ENCODE measurements at places on chromosomes 11 and 22.

DNA sequence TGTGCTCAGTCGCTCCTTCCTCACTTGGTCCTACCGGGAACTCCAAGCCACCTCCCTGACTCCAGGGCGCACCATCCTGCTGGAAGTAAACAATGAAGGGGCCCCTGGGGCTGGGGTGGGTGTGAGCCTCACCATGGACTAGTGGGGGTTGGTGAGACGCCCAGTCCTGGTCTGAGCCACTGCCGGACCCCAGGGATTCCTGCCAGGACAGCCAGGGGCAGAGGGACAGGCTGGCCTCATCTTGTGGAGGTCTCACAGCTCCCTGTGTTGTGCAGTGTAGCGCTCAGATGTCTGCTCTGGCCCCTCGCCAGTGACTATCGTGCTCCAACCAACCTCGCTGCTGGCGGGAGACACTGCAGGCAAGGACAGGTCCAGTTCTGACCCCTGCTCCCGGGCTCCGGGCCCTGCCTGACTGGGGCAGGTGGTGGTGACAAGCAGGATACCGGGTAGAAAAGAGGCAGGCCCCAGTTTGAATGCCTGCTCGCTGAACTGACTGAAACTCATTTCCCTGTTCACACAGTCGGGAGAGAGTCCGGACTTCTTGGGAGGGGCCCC is 1021.4 kb downstream of the BRD1 start:
- no peak for DNase-seq

DNA sequence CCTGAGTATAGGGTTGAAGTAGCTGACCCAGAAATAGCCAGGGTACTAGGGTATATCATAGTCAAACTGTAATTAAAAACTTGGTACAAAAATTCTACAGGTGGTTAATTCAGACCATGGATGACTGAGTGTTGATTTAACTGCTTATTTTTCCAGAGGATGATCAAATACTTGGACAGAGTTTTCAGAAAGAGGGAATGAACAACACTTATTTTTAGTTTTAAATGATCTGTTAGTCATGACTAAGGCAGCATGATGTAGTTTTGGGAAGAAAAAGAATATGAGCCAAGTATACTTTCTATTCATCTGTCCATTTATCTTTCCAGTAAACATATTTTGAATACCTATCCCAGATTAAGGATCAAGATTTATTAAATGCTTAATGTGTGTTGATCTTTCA is 19.8 kb upstream of the CCDC89 start:
- DNase-seq: no peak

DNA sequence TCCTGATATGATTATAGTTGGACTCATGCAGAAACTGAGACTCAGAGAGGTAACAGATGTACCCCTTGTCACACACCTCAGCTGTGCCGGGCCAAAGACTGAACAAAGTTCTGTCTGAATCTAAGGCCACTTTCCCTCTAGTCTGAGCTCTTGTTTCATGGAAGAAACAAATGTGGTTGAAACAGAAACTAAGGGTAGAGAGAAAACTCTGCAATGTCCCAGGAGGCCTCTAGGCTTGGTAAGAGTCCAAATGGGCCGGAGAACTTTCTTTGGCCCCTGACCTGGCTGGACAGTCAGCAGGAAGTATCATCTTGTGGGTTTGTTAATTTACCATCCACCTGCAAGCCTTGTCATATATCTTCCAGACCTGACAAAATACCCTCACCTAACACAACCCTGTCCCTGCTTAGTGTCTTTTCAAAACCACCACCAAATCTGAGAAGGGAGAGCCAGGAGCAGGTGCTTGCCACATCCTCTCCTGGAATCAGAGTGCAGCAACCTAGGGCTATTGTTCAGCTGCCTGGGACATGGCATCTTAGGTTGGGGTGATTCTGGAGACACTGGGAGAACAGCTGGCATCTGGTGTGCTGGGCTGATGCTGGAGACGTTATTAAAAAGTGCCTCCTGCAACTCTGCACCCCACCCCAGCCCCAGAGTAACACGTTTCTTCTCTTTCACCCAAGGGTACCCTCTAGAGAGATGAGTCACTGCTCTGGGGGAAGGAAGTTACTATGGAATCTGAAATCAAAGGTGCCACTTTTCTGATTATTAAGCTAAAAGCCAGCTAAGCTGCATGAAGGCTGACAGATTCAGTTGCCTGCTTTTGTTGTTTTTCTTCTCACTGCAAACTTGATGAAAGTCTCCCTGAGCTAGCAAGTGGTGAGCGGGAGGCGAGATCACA is 126.3 kb upstream of the TIMP3 start:
- DNase-seq: no peak

- DNase-seq: no peak
These were observed 93.5 kb downstream of the MYEOV start for GRCh38 chr11:69387409-69387885.

DNA sequence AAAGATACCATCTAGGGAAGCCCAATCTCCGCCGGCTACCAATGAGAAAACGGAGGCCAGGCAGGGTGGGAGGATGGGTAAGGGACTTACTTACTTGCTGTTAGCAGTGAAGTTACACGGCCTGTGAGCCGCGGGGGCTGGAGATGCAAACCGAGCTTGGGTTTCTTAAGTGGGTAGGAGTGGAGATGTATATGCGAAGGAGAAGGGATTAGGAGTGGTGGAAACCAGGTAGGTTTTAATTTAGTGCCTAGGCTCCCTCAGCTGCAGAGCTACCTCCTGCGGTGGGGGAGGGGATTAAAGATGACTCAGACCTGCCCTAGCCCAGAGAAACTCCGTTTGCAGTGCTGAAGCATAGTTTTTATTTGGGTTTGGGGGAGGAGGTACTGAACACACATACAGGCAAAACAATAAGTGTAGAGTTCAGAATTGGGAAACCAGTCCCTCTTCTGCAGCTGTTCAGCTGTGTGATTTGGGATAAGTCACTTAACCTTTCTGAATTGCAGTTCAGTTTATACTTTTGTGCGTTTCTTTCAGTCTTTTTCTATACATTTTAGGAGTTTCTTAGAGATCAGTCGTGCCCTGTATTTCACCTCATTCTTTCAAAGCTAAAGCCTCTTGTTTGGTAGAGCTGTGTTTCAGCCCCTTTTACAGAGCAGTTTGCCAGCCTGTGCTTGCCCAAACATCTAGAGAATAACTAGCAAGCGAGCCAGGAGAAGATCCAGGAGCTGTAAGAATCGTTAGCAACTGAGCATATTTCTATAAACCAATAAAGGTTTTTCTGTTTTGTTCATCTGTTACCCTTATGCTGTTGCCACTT is 596 bp upstream of the TNRC6B start:
- peak; percentile 61 for DNase-seq

Data from NCI-H82 (cell line).